ENCODE measurements at places on chromosomes 7 and 10. TPM values are rescaled to one million over a fixed set of nuclear protein-coding genes. Genes with fewer than 3 reads are reported as not detected.

- DNase-seq = no peak
Observed at GRCh38 chr10:62689712-62690111, 114.8 kb upstream of the ADO start.

- no peak for DNase-seq
Observed at GRCh38 chr10:6256439-6256838, 53.7 kb downstream of the PFKFB3 start.

DNA sequence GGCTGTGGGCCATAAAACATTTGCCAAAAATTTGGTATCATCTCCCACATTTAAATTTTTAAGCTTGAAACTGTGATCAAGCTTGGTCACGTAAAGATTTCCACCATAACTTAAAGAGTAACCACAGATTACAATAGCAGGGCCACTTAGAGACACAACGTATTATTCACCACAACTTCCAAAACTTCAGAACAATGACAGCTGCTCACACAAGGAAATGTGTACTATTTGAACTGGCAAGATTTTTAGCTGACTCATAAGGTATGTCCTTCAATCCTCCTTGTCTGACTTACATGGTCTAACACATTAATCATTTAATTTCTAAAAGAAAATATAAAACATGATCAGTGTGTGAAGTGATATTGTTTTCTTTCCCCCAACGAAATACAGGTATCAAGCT, 234.5 kb downstream of the PARD3 start:
- DNase-seq = no peak

DNA sequence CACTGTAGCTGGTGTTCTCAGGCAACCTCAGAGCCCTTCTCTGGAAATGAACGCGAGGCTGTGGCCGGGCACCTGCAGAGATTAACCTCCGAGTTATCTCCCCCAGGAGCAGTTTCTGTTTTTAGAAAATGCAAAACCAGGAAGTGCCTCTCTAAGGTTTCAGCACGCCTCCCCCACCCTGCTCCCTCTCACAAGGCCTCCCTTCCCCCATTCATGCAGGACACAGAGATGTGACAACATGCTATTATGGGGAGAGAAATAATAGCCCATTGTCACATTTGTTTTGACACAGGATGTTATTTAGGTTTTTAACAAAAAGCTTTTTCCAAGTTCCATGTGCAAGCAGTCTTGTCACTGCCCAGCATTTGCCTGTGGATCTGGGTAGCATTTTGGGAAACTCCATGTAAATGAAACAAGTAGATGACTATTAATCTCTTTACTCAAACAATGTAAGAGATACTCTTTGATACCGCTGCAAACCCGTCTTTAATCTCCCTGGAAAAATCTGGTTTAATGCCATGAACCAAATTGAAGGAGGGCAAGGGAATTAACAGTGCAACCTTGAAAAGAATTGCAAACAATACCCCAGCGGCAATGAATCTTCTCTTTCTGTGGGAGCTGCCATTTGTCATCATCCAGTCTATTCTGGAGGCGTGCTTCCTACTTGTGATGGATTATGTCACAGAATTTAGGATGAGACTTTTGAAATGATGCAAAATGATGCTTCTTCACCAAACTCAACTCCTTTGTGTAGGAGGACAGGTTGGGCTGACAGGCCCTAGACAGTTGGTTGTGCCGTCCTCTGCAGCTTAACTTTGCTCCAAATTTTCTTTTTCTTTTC, 86.5 kb upstream of the NMT2 start:
- peak; percentile 27 for DNase-seq

DNA sequence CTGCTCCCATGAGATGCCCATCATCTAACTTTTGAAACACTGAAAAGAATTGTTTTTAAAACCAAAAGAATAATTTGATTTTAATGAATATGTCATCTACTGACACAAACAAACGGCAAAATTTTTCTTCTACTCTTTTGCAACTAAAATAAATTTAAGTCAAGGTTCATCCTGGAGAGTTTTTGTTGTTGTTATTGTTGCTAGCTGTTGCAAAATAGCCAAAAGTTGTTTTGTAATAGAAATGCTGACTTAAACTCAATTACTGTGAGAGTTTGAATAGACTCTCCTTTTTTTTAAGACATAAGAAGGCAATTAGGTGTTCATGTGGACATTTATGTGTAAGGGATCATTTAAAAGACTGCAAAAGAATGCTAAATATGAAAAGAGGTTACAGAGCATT, 146.0 kb upstream of the SEM1 start:
- DNase-seq = no peak

DNA sequence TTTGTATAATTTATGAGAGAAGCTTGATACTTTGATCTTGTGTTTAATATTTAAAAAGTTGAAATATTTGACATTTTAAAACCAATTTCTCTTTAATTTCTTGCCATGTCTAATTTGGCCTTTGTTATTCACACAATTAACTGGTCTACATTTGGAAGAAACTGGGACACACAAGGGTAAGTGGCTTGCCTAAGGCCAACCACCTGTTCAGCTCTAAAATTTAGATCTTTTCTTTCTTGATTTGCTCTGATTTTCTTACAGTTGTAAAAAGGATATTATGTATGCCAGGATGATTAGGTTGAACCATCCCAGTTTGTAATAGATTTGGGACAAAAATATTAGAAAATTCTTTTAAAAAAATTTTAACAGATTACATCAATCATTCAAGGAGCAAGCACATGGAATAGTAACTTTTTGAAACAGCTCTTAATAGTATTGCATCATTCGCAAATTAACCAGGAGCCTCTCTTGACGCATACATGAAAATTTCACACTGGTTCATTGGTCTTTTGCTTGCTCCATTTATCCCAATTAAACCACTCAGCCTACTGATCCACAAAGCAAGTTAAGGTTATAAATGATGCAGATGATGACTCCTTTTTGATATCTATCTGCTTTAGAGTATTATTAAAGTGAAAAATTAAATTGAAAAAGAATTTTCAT, 222.4 kb upstream of the SLC26A5 start:
- no peak for DNase-seq

CRYGN gene
- total RNA-seq = not detected

DNA sequence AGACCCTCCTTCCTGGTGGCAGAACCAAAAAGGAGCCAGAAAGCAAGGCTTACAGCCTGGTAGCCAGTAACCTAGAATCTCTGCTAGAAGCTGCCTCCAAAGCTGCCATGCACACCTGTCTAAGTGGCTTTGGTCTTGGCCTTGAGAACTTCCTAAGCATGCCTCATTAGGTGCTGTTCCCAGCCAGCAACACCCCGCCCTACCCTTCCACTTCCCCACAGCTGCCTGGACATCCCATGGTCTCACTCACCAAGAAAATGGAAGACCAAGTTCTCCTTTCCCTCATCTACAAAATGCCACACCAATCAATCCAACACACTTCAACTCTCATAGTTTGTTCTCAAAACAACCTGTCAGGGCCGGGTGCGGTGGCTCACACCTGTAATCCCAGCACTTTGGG, 4.2 kb downstream of the PSAP start:
- DNase-seq = no peak

DNA sequence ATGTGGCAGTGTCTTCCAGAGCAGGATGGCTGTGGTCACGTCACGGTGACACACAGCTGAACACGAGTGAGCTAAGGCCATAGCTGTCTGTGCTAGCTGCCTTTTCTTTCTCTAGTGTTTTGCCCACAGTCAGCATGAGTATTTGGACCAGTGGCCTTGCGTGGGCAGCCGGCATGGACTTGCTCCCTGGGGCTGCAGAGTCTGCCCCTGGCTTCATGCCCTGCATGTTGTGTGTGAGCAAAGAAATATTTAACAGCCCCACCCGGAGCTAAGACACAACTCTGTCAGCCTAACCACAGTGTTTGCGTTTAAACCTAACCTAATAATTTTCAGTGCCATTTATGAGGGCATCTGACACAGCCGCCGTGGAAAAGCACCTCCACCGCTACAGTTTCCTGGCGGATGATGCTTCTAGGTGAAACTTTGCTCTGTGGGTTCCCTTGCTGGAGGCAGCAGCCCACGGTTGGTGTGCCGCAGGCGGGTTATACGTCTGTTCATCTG, 14.6 kb downstream of the CHST12 start:
- no peak for DNase-seq

LDB3 gene
- 0.49 TPM for total RNA-seq

ZNF727 gene
- total RNA-seq = 5.0 TPM

DNA sequence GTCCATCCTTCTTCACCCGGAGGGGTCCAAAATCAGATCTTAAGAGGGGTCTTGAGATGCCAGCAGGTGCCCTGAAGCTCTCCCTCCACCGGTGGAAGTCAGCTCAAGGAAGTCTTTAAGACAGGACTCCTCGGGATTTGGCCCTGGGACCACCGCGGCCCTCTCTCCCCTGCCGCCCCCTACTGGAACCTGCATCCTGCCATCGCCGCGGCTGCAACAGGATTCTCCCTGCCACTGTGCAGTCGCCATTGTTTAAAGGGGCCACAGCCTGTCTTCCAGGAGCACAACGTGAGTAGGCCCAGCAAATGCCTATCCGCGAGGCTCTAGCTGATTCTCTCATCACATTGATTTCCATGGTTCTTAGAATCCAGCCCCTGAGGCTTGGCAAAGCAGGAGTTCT, 324.3 kb downstream of the ZNF716 start:
- peak; percentile 50 for DNase-seq

- DNase-seq = no peak
Observed at GRCh38 chr7:12827219-12827821, 139.9 kb downstream of the ARL4A start.

DNA sequence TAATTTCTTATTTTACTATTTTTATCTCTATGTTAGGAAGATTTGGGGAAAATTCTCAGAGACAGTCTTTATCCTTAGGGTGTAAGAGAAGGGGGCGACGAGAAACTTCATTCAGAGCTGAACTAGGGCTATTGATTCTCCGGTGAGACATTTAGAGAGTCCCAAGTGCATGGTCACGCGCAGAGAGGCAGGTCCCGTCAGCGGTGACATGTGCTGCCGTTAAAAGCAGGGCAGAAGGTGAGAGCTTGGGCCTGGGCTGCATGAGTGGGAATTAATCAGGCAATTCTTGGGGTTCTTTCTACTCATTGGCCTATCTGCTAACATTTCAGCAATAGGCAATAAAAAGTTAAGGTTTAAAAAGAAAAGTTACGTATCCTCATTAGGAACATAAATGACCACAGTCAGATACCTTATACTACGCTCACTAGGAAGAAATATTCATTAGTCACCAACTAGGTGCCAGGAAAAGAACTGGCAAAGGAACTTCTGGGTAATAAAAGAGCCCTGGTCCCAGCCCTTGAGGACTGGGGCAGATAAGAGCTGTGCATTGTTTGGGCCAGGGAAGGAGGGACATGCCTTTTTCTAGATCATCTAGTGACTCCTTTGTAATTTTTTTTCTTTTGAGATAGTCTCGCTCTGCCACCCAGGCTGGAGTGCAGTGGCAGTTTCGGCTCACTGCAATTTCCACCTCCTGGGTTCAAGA, 21.2 kb downstream of the PRKCQ start:
- DNase-seq = no peak

- DNase-seq = peak; percentile 51
Observed at GRCh38 chr7:6015917-6016652, 7.0 kb downstream of the AIMP2 start.

DNA sequence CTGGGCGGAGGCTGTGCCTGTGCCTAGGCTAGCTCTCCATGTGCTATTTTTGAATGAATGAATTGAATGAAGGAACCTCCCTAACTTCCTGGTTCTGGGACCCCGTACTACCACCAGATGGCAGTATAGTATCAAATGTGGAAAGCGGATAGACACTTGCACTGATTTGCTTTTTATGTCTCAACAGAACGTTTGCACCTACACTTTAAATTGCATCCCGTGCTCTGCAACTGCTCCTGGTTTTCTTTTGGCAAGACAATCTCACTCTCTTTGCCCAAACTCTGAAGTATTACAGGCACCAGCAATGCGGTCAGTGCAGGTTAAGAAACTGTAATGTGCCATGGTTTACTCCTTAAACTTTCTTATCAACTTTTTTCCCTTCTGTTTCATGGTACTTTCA, 6.5 kb downstream of the FZD8 start:
- no peak for DNase-seq

DNA sequence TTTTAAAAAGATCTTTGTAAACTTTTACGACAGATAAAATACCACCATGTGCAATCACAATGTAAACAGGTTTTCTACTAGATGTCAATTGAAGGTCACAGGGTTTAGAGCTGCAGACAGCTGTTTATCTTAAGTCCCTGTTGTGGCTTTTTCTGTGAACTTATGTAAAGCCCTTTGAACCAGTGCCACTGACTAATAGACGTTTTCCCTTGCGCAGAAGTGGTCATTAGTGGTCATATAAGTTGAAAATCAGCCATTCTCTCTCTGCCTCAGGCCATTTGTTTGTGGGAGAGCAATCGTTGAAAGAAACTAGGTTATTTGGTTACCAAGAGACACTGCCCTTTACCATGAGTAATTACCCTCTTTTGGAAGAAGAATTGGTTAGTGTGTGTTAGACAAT, 23.9 kb downstream of the CACNB2 start:
- DNase-seq = no peak

DNA sequence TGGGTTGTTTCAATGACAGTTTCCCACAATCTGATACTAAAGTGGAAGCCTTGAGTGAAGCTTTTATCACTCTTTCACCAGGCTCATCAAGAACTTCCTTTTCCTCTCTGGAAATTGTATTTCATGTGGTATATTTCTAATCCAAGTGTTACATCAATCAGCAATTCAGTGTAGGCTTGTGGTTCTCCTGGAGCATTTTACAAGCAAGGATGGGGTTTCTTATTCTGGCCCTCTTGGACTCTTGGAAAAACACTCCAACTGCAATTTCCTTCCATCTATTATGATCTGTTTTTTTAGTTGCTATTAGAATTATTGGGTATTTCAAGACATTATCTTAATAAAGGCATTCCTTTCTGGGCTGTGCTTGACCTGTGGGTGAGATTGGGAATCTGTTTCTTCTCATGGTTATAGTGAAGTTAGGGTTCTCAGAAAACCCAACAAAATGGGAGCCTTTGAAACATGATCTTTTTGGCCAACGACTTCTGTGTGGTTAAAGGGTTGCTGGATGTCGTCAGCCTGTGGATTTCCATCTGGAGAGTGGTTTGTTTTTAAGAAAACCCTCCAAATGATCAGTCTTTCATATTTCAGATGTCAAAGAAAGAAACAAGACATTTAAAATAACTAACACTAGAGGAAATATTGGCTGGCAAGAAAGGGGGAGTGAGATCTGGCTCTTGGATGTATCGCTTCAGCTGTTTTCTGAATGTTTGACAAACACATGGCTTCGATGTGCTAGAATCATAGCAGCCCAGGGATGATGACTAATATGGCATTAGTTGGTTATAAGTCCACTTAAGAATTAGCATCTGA, 540.2 kb downstream of the LRMDA start:
- DNase-seq = no peak

RAMP3 gene
- 5.8 TPM for total RNA-seq

DNA sequence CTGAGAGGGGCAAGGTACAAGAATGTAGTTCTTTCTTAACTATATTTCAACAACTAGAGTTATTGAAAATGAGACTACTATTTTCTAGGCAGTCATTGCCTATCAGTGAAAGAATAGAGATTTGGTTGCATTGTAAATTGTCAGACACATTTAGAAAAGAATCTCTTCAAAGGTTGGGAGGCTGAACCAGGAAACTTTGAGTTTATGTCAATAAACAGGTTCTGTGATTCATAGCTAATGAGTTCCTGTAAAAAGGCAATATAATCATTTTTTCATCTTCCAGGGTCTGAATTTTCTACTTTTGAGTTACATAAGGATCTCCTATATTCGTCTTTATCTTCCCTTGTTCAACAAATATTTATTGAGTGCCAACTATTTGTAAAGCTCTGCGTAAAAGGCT, 47.1 kb downstream of the MAGI2 start:
- DNase-seq = no peak

- no peak for DNase-seq
Observed at GRCh38 chr10:72851509-72851908, 42.0 kb upstream of the OIT3 start.

- DNase-seq = no peak
Observed at GRCh38 chr10:114680543-114681117, 22.6 kb upstream of the ABLIM1 start.
